ENCODE measurements at places on chromosomes 16 and 17. TPM values are rescaled to one million over a fixed set of nuclear protein-coding genes. Genes with fewer than 3 reads are reported as not detected.

Gene CCL7
- not detected for polyA plus RNA-seq

Gene RCVRN
- not detected for polyA plus RNA-seq

Gene TEKT5
- polyA plus RNA-seq = not detected

Gene CNGB1
- polyA plus RNA-seq = not detected

Gene HOXB6
- polyA plus RNA-seq = not detected

Gene CA7
- polyA plus RNA-seq = 0.17 TPM

- H3K36me3 ChIP-seq = no peaks in the 10 kb centered on the region
- no peak overlapping the region for H3K27ac ChIP-seq
- DNase-seq = no peak
- H3K27me3 ChIP-seq = peaks cover 5% of the 10 kb centered on the region
- no peak overlapping the region for H3K4me3 ChIP-seq
These were observed 78.5 kb downstream of the GRIN2A start for GRCh38 chr16:10103700-10104099.

- H3K4me3 ChIP-seq = no peak overlapping the region
- H3K36me3 ChIP-seq = peaks cover 12% of the 10 kb centered on the region
- peaks cover 32% of the 10 kb centered on the region for H3K4me1 ChIP-seq
- no peak overlapping the region for H3K27ac ChIP-seq
- no peak for DNase-seq
These were observed 38.8 kb upstream of the TRAP1 start for GRCh38 chr16:3756113-3756512.

- peaks cover 16% of the 10 kb centered on the region for H3K36me3 ChIP-seq
- no peaks in the 10 kb centered on the region for H3K4me1 ChIP-seq
- H3K27ac ChIP-seq = peak overlapping the region; percentile 78
- no peak overlapping the region for H3K4me3 ChIP-seq
These were observed 82.0 kb upstream of the PLCG2 start for GRCh38 chr16:81696961-81697615.

DNA sequence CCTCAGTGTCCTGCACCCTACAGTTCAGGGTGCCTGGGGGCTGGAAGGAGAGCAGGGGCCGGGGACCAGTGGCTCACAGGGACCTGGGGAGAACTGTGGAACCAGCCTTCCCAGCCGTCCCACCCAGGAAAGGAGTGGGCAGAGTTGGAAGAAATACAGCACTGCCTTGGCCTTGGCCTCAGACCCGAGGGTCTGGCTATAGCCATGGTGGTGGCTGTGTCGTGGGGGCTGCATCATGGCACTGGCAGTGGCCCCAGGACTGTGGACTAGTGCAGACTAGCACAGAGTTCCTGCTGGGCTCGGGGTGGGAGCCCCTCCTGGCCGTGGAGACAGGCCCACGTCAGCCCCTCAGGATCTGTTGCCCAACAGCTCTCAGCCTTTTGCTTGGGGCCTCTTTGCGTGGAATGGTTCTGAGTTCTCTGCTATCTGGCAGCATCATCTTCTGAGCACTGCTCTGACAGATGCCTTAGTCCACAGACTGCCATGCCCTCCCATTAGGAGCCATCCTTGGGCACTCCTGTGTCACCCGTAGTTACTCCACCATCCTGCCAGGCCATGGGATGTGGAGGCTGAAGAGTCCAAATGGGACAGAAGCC, 12.6 kb upstream of the DNASE1 start:
- peaks cover 35% of the 10 kb centered on the region for H3K4me1 ChIP-seq
- H3K27ac ChIP-seq = no peak overlapping the region
- no peak overlapping the region for H3K4me3 ChIP-seq
- no peaks in the 10 kb centered on the region for H3K36me3 ChIP-seq
- DNase-seq = no peak

GRCh38 chr17:58277107-58277801, 3.5 kb downstream of the MPO start:
- peak; percentile 20 for DNase-seq
- no peak overlapping the region for H3K4me3 ChIP-seq
- H3K27me3 ChIP-seq = peaks cover 3% of the 10 kb centered on the region
- no peaks in the 10 kb centered on the region for H3K36me3 ChIP-seq
- no peak overlapping the region for H3K27ac ChIP-seq

DNA sequence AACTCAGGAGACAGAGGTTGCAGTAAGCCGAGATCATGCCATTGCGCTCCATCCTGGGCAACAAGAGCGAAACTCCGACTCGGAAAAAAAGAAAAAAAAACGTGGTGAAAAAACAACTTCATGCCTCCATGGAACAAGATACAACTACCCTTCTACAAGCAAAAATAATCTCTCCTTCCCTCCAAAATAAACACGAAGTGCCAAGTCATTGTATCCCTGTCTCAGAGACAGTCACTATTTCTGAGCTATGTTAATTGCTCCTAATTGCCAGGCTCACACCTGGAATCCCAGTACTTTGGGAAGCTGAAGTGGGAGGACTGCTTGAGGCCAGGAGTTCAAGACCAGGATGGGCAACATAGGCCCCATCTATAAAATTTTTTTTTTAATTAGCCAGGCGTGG, 19.0 kb upstream of the SLC16A5 start:
- H3K27me3 ChIP-seq = no peaks in the 10 kb centered on the region
- peaks cover 12% of the 10 kb centered on the region for H3K4me1 ChIP-seq
- peaks cover 7% of the 10 kb centered on the region for H3K36me3 ChIP-seq
- H3K27ac ChIP-seq = peak overlapping the region; percentile 7
- DNase-seq = no peak
- H3K4me3 ChIP-seq = no peak overlapping the region

DNA sequence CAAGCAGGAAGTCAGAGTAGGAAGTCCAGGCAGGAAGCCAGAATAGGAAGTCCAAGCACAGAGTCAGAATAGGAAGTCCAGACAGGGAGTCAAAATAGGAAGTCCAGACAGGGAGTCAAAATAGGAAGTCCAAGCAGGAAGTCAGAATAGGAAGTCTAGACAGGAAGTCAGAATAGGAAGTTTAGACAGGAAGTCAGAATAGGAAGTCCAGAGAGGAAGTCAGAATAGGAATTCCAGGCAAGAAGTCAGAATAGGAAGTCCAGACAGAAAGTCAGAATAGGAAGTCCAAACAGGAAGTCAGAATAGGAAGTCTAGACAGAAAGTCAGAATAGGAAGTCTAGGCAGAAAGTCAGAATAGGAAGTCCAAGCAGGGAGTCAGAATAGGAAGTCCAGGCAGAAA, 105.3 kb upstream of the C16orf82 start:
- peaks cover 8% of the 10 kb centered on the region for H3K27me3 ChIP-seq
- no peak overlapping the region for H3K4me3 ChIP-seq
- DNase-seq = no peak
- H3K4me1 ChIP-seq = peaks cover 9% of the 10 kb centered on the region

DNA sequence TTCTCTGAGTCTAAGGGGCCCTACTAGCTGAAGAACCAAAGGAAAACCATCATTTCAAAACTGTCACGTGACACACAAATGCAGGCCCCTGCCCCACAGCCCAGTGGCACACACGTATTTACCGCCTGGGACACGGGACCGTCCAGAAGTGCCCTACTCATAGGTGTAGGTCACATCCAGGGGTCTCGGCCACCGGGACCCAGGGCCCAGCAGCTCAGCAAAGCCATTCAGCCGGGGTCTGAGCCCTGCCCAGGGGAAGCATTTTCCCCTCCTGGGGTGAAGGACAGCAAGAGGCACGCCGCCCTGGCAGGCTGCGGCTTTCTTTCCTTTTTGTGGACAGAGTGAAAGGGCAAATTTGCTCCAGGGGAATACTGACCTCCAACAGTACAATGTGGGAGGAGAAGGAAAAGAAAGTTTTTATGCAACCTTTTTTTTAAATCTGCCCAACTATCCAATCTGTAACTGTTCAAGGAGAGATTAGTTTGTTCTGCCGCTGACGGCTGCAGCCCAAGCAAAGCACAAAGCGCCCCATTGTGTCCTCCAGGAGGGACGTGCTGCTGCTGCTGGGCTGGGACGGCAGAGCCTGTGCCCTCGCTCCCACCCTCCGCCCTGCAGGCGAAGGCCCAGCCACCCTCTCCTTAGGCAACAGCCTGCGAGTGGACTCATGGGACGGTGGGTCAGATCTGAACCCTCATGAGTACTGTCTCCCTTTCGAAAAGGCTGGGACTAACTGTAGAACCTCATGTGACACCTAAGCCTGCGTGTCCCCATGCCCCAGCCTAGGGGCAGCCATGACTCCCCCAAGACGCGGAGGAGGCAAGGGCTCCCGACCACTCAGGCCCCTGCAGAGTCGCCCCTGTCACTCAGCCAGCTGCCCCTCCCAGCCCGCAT, 21.3 kb downstream of the SLC7A5 start:
- DNase-seq = no peak
- H3K27me3 ChIP-seq = peaks cover 46% of the 10 kb centered on the region
- H3K4me1 ChIP-seq = peaks cover 6% of the 10 kb centered on the region
- no peak overlapping the region for H3K4me3 ChIP-seq
- H3K27ac ChIP-seq = no peak overlapping the region
